LNCaP clone FGC (cell line): ENCODE measurements at places on chromosomes 7 and 10.

DNA sequence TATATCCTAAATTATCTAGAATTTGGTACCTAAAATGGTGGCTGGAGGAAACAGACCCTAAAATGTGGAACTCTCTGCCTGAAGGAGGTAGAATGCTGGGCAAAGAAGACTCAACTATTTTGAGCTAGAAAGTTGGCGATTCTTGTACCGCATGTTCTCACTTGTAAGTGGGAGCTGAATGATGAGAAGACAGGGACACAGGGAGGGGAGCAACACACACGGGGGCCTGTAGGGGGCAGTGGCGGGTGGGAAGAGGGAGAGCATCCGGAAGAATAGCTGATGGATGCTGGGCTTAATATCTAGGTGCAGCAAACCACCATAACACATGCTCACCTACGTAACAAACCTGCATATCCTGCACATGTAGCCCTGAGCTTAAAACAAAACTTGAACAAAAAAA lies 250.6 kb downstream of the CALN1 start:
- DNase-seq, result no peak

DNA sequence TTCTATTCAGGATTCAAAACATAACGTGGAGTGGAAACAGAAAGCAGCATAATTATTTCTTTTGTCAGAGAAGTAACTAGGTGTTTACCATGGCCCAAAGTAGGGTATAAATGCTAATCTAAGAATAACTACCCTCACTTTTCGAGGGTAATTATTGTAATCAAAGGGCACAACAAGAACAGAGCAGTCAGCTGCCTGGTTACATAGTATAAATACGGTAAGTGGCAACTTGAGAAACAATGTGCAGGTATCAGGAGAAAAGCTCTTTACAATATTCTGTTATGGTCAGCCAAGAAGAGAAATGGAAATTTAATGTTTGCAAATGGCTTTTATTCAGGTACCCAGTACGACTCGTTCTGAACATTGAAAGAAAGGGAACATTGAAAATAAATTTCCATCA lies 242.0 kb upstream of the NPY start:
- DNase-seq, result no peak

GRCh38 chr10:13882119-13882711 lies 295.4 kb downstream of the PRPF18 start:
- DNase-seq, result no peak

- DNase-seq, result no peak
These were observed 397.9 kb downstream of the INHBA start for GRCh38 chr7:41305001-41305400.

DNA sequence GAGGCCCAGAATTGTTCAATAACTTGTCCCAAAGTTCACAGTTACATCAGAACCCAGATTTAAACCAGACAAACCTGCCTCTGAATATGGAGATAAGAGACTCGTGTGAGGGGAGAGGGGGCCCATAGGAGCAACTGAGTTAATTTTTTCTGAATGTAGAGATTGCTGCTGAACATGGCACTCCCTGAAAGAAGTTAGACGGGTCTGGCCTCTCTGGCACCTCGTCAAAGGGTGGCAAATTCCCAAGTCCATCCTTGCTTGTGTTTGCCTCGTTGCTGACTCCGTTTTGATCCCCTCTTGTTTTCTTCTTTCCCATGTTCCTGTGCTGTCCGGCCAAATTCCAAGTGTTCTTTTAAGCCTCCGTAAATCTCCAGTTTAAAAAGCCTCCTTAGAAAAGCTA lies 35.2 kb upstream of the YAE1 start:
- DNase-seq, result no peak

DNA sequence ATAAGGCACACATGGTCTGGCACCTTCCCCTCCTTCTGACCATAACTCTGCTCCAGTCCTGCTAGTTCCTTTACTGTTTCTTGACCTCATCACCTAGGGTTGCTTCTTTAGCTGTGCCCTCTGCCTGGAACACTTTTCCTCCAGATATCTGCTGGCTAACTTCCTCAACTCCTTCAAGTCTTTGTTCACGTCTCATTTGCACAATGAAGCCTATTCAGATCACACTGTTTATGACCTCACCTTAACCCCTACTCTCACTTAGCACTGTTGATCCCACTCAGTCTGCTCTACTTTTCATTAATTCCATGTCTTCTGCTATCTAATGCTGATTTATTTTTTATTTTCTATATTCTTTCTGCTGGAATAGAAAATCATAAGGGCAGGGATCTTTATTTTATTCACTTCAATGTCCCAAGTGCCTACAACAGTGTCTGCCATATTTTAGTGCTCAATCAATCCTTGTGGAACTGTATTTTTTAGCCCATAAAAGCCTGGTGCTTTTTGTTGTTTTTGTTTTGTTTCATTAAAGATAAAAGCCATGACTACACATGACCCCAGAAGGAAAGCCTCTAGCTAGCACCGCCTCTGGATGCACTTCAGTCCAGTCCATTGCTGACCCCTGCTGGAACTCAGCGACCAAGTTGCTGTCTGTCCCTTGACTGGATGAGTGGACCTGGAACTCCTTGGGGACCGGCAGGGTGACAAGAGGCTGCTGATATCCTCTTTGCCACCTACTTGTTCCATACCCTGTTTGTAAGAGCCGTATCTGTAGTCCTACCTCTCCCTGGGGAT lies 12.3 kb downstream of the KLF14 start:
- peak; percentile 46 for DNase-seq

GRCh38 chr7:103432712-103433111 lies 13.3 kb downstream of the SLC26A5 start:
- DNase-seq, result peak; percentile 19

DNA sequence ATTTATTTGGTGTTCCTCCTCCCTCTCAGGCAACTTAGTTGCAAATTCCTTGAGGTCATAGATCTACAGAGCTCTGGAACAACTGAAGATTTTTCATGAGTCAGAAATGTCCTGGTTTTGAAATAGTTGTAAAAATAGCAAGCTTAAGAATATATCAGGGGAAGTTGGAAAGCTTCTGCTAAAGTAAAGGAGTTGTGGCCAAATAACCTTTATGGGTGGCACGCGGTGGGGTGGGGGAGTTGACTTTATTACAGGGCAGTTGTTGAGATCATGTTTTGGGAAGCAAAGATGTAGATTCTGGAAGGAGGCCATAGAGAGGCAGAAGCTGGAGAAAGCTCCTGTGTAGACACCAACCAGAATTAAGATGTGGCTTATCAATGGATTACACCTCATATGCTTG lies 326.0 kb upstream of the MTPN start:
- DNase-seq, result no peak

DNA sequence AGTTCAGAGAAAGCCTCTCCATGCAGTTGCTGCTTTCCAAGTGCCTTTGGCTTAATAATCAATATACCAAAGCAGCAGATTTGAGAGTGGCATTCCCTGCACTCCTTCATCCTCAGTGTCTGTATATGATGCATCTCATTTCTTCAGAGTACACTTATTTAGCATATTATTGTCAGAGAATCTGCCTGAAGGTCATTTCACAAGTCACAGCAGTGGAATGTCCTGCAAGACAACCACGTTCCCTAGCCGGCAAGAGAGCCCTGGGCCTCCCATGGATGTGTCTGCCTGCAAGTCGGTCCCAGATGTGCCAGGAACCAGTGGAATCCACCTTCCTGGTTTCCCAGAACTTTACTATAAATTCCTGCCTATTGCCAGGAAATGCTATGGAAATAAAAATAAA lies 289.4 kb upstream of the IGFBP3 start:
- no peak for DNase-seq

DNA sequence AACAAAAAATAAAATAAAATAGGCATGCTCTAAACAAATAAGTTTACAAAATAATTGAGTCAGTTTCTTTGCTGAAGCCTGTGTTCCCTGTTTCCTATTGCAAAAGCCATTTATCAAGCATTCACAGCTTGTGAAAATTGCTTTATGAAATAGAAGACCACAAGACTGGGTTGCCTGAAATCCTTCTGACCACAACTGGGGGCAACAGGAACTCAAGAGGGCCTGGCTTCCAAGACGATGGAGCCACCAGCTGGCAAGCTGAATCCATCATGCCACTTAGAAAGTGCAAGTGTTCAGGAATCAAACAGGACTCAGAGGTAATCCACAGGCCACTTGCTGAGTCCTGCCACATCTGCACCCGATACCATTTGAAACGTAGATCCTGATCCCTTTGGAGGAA lies 752 bp upstream of the ABCA13 start:
- no peak for DNase-seq

- no peak for DNase-seq
These were observed 29.6 kb downstream of the PFKFB3 start for GRCh38 chr10:6232225-6232807.

DNA sequence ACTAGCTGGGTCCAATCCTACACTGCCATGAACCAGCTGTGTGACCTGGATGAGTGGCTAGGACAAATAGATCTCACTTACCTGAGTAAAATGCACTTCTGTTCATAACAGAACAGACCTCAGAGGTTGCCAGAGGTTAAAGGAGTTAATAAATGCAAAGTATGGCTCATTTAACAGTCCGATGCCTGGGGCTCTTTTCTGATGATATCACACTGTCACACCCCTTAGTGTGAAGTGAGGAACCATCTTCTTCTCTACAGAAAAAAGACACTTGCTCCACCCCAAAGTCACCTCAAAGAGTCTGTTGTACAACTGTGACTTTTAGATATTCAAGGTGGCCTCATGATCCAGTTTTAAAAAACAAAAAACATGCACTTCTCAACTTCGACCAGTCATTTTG lies 21.5 kb upstream of the TARP start:
- no peak for DNase-seq
